ENCODE measurements at places on chromosomes 6 and 20.
A peak's percentile ranks its signal among the peaks of the same experiment; 100 is the strongest.

DNA sequence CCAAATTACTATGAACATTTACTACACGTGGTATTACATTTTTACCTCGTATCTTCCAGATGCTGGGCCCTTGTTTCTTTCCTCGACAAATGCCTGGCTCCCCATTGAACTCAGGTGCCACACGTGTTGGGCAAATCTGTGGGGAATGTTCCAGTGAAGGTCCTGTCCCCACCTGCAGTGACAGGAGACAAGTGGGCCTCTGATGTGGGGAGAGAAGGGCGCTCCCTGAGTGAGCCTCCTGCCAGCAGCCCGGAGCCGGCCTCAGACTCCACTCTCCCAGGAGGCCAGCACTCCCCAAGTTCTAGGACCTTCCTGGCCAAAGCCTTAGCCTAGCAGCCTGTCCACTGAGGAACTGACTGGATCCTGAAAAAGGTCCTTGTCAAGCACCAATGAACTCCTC lies 21.7 kb upstream of the SCML4 start:
- DNase-seq = no peak

DNA sequence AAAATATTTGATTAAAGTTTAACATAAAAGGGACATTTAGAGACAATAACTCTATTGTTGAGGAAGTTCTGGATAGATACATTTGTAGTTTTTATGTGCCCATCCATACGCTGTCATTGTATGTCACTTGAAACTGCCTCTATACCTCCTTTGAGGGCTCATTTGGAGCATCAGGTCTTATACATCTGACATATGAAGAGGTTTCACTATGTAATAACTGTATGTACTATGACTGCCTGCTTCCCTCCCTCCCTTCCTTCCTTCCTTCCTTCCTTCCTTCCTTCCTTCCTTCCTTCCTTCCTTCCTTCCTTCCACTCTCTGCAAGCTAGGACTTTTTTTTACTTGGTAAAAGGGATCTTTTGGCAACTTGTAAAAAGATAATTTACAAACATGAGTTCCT lies 657.5 kb downstream of the GRIK2 start:
- no peak for DNase-seq

- no peak for DNase-seq
Measured at GRCh38 chr6:99605911-99606655, 550 bp upstream of the PRDM13 start.

- no peak for DNase-seq
Measured at GRCh38 chr6:81623106-81623759, 129.2 kb downstream of the TENT5A start.

- DNase-seq = no peak
Measured at GRCh38 chr6:168007592-168008338, 10.3 kb downstream of the KIF25 start.

- DNase-seq = no peak
Measured at GRCh38 chr6:156776470-156776839, 723 bp upstream of the ARID1B start.

- no peak for DNase-seq
Measured at GRCh38 chr6:20943040-20943627, 408.9 kb downstream of the CDKAL1 start.

- DNase-seq = no peak
Measured at GRCh38 chr6:124053315-124053714, 249.7 kb downstream of the NKAIN2 start.

- DNase-seq = no peak
Measured at GRCh38 chr6:72371473-72371872, 250.4 kb upstream of the KCNQ5 start.

DNA sequence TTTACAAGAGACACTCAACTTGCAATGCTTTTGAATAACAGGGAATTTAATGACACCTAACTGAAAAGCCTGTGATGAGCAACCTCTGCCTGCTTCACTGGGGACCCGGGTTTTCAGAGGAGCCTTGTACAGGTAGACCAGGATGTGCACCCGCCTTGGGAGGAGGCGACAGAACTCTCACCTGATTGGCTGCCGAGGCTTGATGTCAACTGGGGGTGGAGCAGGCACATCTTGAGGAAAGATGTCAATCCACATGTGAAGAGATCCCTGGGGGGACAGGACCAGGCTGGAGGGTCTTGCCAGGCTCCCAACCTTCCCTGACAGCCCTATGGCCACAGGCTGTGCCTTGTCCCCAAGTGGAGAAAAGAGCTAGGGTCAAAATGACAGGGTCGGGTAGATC lies 19.8 kb downstream of the ERGIC3 start:
- no peak for DNase-seq

DNA sequence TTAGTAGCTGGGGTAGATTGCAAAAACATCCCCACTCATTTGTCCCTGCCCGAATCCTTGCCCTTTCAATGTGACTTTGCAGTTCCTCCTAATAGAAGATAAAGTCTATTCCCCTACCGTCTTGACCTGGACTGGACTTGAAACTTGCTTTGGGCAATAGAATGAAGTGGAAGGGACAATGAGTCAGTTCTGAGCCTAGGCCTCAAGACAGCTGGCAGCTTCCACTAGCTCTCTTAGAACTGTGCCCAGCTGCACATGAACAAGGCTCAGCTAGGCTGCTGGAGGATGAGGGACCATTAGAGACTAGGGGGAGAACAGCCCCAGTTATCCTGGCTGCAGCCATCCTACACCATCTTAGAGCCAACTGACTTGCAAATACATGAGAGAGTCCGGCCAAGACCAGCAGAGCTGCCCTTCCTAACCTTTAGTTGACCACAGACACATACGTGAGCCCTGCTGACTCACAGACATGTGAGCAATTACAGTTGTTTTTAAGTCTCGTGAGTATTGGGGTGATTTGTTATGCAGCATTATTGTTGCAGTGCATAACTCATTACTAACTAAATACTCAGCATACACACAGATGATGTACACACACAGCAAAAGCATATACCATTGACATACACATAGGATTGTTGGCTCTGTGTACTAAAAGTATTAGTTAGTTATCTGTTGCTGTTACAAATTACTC lies 105.5 kb downstream of the DHX35 start:
- no peak for DNase-seq

- no peak for DNase-seq
Measured at GRCh38 chr20:18986146-18986830, 172.7 kb downstream of the SCP2D1 start.

DNA sequence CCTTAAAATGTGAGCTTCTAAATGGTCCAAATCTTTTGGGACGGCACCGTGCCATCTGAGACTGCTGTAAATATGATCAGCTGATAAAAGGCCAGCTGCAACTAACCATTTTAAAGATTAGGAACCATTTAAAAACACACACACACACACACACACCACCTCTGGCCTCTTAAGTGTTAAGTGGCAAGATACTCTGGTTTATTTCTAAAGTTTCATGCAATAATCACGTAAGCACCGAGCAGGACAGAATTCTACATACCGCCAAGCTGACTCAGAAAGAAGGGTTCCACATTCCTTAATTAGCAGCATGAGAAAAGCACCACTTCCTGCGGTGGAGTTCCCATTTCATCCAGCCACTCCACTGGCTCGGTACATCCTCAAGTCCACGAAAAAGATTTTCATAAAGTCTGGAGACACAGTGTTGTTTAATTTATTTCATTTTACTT lies 17.8 kb upstream of the ZNF217 start:
- DNase-seq = peak; percentile 76

DNA sequence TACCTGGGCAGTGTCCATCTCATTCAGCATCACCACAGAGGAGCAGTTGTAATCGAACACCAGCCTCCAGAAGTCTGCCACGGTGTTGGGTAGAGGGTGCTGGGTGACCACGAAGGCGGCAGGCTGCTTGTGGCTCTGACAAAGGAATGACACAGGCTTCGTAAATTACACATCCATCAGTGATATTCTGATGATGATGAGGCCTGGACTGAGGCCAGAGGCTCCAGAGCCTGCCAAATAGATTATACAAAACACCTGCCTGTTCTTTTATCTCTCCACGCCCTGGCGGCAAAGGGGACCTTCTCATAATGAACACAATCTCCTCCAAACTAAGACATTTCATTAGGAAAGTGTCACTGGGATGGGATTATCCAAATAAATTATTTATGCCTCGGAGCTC lies 480.2 kb upstream of the CHD6 start:
- no peak for DNase-seq

- no peak for DNase-seq
Measured at GRCh38 chr6:19771753-19772336, 65.3 kb upstream of the ID4 start.

DNA sequence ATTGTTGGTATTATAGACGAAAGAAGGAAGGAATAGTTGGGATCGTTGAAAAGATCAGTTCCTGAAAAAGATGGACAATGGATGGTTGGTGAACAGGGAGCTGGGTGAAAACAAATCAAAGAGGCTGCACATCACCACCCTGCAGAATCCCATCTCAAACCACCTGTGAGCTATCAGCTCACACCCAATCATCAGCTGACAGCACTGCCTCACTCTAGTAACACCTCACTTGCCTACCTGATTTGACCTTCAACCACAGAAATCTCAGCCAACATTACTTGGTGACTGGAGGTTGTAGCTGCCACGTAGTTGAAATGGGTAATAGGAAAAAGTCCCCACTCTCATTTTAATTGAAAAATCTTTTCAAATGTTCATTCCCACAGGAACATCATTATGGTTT lies 101.8 kb upstream of the DST start:
- DNase-seq = no peak

DNA sequence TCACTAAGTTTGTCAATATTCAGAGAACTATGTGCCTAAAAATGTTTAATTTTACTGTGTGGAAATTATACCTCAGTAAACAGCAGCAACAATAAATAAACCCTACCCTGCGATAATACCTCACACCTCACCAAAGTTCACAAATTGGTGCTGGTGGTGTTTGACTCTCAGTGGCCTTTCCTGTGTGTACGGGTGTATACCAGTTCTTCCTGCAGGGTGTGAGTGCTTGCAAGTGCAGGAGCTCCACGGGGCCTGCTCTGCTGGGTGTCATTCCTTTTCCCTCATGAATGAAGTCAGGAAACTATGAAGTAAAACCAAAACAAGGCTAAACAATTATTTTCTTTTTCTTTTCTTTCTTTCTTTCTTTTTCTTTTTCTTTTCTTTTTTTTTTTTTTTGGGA lies 4.1 kb upstream of the ENPP5 start:
- no peak for DNase-seq

DNA sequence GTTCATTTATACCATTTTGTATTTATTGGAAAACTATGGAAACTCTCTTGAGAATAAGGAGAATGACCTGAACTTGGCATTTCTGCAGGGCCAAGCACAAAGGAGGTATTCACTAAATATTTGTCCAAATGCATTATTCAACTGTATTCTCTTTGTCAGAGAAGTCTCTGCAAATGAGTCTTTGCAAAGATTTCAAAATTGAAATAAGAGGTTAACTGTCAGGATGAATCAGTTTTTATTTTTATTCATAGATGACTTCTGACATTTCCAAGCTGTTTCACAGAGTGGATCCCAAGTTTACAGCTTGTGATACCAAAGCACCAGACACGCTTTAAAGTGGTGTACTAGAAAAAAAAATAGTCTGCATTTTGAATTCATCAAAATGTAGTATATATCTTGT lies 131.6 kb downstream of the UTRN start:
- no peak for DNase-seq

DNA sequence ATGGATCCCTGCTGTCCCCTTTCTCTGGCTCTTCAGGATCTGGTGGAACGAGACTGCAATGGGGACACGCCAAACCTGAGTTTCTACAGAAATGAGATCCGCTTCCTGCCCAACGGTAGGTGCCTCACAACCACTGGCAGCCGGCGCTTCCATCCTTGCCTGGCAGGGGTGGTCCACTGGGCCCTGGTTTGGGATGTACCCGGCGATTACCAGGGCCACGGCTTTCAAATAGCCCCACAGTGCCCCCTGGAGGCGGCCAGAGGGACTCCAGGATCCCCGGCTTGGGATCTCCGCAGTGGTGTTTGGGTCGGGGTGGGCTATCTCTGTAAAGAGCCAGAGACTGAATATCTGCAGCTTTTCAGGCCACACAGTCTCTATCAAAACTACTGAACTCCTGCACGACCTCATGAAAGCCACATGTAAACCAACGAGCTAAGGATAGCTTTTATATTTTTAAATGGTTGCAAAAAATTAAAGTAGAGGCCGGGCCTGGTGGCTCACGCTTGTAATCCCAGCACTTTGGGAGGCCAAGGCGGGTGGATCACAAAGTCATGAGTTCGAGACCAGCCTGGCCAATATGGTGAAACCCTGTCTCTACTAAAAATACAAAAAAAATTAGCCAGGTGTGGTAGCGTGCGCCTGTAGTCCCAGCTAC lies 3.7 kb downstream of the OGFR start:
- peak; percentile 52 for DNase-seq

GRCh38 chr20:1764136-1765033 lies 106.8 kb upstream of the SIRPG start:
- peak; percentile 81 for DNase-seq

- no peak for DNase-seq
Measured at GRCh38 chr6:7914311-7914710, 3.7 kb upstream of the TXNDC5 start.

- DNase-seq = no peak
Measured at GRCh38 chr6:84539122-84539856, 225.1 kb downstream of the TBX18 start.

DNA sequence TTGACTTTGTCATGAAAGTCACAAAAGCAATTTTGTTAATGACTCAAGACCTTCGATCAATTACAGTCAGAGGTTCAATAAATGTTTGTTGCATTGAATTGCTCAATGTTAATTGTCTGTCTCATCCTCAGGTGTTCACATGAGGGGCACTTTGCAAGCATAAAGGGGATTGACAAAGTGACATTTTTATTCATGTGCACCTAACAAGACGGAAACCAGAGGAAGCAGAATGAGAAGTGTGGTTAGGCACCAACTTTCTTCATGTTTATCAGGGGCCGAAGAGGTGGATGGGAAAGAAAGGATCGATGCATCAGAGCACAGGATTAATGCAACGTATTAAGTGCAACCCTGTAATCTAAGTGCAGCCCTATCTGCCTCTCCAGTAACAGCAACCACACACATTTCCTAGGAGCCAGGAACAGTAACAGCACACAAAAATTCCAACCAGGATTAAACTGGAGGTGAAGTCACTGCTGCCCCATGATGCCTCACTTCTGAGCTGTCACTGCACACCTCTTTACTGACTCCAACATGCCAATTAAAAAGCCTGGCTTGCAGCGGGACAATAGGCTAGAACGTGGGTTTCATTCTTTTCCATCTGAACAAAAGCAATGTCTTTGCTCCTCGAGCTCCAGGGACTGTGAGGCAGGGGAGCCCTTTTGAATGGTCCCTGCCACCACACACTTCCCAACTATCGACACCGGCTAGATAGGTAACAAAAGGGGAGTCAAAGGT lies 262.7 kb downstream of the CD83 start:
- no peak for DNase-seq

- peak; percentile 56 for DNase-seq
Measured at GRCh38 chr6:123804014-123804786, 535 bp downstream of the NKAIN2 start.

- DNase-seq = peak; percentile 77
Measured at GRCh38 chr6:144335914-144336313, 50.8 kb downstream of the UTRN start.

GRCh38 chr20:53258741-53259140 lies 286.6 kb downstream of the TSHZ2 start:
- no peak for DNase-seq

- DNase-seq = peak; percentile 6
Measured at GRCh38 chr6:28802417-28803336, 121.1 kb downstream of the TRIM27 start.

Data from MM.1S (cell line).